Hindlimb muscle (tissue), 1 donor: ENCODE measurements at places on chromosomes 11 and 22.

GRCh38 chr11:19987331-19987801 lies 172.9 kb downstream of the DBX1 start:
- DNase-seq, result no peak

- no peak for DNase-seq
Measured at GRCh38 chr22:36548606-36549005, 19.6 kb upstream of the EIF3D start.

- peak; percentile 6 for DNase-seq
Measured at GRCh38 chr11:91686700-91687099, 537.9 kb upstream of the FAT3 start.

DNA sequence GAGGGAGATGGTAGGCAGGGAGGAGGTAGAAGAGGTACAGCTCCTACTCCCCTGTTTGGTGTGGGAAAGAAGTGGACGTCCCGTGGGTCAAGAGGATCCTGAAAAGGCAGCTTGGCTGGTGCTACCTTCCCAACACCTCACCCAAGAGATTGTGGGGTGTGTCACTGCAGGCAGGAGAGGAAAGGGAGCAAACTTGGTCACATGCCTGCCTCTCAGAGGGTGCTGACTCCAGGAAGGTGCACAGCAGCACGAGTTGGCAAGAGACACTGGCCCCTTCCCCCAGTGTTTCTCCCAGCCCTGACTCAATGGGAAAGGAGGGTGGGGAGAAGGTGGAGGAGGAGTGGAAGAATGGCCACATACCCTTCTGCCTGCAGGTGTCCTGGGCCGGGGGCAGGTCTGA lies 99.6 kb downstream of the CSNK2A3 start:
- DNase-seq, result no peak

GRCh38 chr11:102592634-102593581 lies 32.2 kb downstream of the MMP20 start:
- DNase-seq, result no peak

GRCh38 chr11:27622541-27623300 lies 77.5 kb downstream of the BDNF start:
- DNase-seq, result no peak

DNA sequence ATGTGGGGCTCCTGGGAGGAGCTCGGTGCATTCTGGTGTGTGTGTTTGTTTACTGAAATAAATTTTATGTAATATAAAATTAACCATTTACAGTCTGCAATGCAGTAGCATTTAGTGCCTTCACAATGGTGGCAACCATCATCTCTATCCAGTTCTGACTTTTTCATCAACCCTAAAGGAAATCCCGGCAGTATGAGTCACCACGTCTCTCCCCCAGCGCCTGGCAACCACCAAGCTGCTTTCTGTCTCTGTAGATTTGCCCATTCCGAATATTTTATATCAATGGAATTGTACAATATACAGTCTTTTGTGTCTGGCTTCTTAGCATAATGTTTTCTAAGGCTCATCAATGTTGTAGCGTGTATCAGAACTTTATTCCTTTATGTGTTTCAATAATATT lies 300.5 kb downstream of the MIAT start:
- no peak for DNase-seq

DNA sequence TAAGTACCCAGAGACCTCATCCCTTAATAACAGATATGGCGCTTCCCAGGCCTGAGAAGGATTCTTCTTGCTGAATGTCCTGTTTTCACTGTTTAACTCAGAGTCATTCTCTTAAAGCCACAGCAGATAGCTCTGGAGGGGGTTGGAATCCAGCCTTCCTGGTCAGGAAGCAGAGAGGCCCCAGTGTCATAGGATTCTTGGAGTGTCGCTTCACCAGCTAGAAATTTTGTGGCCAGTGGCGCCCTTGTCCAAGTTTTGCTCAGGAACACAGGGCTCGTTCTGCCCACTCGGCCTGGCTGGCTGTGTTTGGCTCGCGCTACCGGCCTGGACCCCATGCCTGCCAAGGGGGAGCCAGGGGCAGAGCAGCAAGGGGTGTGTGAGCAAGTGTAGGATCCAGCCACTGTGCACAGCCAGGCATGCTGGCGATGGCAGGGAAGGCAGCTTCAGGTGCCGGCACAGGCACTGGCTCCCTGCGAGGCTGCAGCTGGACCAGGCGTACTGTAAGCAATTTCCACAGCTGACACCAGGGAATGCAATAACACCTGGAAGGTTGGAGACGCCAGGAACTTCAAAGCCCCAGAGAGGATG lies 214.8 kb upstream of the SESN3 start:
- no peak for DNase-seq

GRCh38 chr11:3894128-3894731 lies 38.8 kb downstream of the STIM1 start:
- DNase-seq, result no peak

- no peak for DNase-seq
Measured at GRCh38 chr22:29765905-29766631, 739 bp downstream of the ZMAT5 start.

DNA sequence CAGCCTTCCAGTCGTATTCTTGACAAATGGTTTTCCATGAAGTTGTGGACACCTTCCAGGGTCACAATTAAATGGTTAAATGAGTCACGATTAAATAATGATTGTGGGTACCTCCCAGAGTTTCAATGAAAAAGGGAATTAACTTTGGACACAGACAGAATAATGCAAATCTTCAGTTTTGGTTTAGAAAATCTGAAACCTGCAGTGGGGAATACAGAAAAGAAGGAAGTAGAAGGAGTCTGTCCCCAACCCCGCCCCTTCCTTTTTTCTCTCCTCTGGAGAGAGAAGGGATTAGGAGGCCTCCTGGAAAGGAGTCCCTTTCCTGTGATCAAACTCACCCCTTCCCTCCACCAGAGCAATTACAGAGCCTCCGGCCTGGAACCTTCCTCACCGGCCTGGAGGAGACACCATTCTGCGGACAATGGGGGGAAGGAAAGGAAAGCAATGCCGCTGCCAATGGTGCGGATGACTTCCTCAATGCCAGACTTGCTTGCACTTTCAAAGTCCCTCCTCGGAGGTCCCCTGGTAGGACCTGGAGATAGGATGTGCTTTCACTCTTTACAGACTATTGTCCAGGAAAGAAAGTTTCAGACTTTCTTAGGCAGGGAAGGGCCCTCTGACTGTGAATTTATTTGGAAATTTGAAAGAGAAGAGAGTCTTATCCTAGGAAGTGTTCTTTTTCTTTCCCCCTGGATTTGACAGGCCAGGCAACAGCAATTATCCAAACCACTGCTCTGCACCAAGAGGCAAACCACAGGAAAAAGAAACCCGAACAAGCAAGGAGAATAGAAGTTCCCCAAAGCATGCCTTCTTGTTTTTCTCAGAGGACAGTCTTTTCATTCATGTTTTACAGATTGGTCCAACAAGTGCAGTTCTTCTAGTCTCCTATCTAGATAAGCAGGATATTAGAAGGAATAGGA lies 86.8 kb downstream of the PTPRJ start:
- DNase-seq, result peak; percentile 25

DNA sequence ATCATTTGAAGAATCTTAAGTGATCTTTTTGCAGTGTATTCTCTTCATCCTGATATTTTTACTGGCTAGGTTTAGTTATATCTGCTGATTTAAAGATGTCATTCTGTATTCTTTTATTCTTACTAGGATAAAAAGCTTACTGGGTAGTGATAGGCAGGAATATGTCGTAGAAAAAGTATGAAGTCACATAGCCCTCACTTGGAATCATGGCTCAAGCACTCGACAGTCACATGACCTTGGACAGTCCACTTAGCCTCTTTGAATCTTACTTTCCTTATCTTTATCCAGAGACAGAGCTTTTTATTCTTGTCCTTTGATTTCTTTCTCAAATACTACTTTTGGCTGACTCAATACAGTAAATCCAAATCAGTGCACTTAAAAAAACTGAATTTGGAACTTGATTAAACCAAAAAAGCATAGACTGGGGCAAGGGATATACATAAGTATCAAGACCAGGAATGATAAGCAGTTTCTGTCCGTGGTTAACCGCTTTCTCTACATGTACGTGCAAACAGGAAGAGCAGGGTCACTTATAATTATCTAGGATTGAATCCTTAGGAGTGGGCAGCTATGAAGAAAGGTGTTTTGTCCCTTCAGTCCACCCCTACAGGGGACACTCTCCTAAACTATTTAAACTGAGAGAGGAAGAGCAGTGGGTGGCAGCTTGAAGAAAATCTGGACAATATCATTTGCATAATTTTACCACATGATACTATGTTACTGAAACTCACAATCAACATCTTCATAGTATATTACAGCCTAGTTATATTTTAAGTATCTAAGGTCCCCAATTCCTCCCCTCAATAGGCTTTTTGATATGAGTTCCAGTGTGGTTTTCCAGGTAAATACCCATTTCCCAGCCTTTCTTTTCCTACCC lies 8.0 kb downstream of the MMP7 start:
- DNase-seq, result no peak

GRCh38 chr11:44763121-44763820 lies 36.5 kb downstream of the TSPAN18 start:
- no peak for DNase-seq

- no peak for DNase-seq
Measured at GRCh38 chr22:19761725-19762567, 1.4 kb downstream of the TBX1 start.

- DNase-seq, result no peak
Measured at GRCh38 chr11:30254307-30255298, 23.8 kb downstream of the FSHB start.

DNA sequence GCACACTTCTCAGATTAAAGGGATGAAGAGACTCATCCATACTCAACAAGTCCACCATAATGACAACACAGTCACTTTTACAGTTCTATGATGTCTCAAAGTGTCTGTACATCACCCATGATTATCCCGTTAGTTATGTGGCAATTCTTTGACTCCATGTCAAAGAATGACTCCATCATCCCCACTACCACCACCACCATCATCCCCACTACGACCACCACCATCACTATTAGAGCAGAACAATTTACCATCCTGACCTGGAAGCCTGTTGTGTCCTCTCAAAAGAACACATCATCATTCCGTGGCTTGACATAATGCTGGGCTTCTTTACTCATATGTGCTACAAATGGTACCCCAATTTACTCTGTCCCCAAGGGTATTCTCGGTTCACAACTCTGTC lies 13.7 kb downstream of the PRR5L start:
- no peak for DNase-seq

DNA sequence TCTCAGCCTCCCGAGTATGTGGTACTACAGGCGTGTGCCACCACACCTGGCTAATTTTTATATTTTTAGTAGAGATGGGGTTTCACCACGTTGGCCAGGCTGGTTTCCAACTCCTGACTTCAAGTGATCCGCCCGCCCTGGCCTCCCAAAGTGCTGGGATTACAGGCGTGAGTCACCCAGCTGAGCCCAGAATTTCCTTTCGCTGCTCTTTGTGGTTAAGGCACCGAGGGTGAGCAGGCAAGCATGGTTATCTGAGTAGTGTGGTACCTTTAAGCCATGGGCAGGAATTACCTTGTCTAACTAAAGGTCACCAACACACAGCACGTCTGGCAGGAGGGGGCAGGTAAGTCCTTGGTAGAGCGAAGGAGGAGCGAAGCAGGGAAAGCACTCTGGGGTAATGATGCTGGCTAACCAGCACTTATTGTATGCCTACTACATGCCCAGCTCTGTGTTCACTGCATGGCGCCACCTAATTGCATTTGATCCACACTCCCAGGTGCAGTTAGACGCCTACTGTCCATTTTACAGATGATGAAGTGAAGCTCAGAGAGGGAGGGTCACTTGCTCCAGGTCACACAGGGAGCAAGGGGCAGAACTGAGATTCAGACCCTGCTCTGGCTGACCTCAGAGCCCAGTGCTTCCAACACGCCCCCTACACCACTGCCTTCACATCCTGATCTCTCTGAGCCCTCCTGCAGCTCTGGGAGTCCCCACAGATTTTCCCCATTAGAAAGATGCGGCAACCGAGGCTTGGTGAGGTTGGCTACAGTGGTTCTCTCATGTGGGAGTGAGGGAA lies 45.7 kb downstream of the TRIOBP start:
- no peak for DNase-seq

DNA sequence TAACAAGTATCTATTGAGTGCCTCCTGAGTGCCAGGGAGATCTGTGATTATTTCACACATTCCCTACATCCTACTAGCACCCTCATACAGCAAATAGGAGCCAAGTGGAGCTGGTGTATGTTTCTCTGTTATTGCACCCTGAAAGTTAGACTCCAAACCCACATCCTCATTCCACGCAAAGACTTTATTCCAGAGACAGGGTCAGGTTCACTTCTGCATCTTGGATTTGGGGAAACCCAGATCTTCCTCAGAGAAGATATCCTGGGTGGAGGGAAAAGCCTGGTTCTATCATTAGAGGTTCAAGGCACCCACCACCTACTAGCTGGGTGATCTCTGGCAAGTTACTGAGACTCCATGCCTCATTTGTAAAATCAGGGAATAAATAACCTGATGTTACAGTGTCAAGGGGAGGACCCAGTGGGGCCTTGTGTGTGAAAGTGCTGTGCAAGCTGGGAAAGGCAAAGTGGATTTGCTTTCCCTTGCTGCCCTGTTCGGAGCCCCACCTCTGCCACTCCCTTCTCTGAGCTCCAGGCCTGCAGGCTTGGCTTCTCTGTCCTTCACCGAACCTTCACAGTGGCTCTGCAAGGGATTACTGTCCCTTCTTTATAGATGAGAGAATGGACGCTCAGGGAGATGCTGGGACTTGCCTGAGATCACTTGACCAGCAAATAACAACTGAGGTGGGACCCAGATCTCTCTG lies 991 bp upstream of the SLCO2B1 start:
- DNase-seq, result no peak

DNA sequence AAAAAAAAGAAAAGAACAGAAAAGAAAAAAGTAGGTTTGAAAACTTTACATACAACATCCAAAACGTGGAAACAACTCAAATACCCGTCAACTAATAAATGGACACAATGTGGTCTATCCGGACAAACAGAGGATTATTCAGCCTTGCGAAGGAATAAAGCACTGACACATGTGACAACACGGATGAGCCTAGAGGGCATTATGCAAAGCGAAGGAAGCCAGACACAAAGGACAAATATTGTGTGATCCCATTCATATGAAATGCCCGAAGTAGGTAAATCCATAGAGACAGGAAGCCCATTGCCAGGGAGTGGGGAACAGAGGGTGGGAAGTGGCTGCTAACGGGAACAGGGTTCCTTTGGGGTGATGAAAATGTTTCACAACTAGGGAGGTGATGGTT lies 11.8 kb downstream of the RFPL1 start:
- DNase-seq, result no peak

DNA sequence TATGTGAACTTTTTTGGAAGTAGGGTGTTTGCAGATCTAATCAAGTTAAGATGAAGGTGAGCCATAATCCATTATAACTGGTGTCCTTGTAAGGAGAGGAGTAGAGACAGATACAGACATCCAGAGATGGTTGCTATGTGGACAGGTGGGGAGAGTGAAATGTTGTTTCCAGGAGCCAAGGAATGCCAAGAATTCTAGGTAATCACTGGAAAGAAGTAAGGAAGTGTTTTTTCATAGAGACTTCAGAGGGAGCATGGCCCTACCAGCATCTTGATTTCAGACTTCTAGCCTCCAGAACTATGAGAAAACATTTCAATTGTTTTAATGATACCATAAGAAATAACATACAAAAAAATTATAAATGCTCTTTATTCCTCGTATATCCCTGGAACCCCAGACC lies 320.5 kb upstream of the ANO3 start:
- DNase-seq, result no peak
